ENCODE measurements at places on chromosomes 5 and 9.
A peak's percentile ranks its signal among the peaks of the same experiment; 100 is the strongest.

GRCh38 chr5:5486122-5486521 lies 63.6 kb downstream of the ICE1 start:
- DNase-seq: no peak

DNA sequence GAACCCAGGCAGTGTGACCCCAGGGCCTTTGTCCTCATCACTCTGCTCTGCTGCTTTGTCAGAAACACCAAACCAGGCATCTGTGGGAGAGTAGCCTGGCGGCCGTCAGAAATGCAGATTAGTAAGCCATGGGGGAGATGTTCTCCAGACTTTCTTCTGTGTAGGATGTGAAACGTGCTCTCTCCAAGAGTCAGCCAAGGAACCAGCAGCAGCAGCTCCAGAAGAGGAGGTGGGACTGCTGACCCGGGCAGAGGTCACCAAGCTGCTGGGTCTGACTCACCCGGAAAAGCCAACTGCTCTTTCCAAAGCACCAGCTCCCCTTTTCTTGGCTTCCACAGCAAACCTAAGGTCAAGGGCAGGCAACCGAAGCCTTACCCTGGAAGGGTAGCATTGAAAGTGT lies 14.4 kb upstream of the ABLIM3 start:
- DNase-seq: no peak

DNA sequence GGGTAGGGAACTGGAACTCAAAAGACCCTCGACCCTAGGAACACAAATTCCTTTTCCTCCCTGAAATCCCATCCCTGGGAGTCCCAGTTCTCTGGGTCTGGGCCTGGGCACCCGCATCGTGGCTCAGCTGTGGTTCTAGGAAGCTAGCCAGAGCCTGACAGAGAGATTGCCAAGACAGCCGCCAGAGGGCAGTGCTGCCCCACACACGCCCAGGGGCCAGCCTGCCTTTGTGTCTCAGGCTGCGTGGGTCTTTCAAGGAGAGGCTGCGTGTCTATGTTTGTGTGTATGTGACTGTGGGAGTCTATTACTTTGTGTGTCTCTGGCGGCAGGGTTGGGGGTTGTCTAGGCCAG lies 32.0 kb upstream of the TTLL11 start:
- peak; percentile 86 for DNase-seq

GRCh38 chr5:59259237-59259636 lies 634.3 kb downstream of the PDE4D start:
- DNase-seq: no peak

GRCh38 chr9:21589344-21590056 lies 107.4 kb upstream of the IFNE start:
- no peak for DNase-seq

GRCh38 chr5:84364043-84364442 lies 20.6 kb downstream of the EDIL3 start:
- DNase-seq: no peak

Measured in right hindlimb (tissue), 1 donor.